Transverse colon (tissue), 4 donors: ENCODE measurements at places on chromosomes 4 and X. TPM values are rescaled to one million over a fixed set of nuclear protein-coding genes. Genes with fewer than 3 reads are reported as not detected.

GRCh38 chr4:70152088-70152487 is 1.9 kb upstream of the PRR27 start:
- no peak for DNase-seq

GRCh38 chrX:151870602-151871001 is 42.1 kb upstream of the MAGEA4 start:
- no peak for DNase-seq

Gene SLC38A5
- total RNA-seq, result 10.5 TPM

DNA sequence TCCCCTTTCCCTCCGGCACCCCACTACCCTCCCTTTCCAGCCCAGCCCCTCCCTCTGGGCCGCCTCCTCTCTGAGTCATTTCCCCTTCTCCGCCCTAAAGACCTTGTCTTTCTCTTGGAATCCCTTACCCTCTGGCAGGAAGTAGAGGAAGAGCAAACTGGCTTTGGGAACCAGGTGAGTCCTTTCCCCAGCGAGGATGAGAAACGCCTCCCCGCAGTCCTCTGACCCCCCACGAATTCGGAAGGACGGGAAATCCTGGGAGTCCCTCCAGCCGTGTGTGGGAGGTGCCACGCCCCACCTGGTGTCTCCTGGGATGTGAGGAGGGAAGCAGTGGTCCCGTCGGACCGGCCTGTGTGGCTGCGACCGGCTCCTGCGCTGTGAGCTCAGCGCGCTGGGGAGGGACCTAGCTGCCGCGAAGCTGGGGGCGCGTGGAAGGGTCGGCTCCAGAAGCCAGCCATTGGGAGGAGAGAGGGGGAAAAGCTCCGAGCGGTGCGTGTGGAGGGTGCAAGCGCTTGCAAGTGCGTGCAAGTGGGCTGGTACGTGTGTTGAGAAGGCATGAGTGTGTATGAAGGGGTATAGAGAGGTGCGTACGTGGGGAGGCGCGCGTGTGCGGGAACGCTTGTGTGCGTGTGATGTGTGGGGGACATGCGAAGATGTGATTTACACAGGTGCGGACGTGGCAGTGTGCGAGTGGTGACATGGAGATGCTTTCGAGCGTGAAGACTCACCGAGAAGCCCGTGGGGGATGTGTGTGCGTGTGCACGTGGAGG is 46.3 kb downstream of the TEX13B start:
- DNase-seq, result no peak

DNA sequence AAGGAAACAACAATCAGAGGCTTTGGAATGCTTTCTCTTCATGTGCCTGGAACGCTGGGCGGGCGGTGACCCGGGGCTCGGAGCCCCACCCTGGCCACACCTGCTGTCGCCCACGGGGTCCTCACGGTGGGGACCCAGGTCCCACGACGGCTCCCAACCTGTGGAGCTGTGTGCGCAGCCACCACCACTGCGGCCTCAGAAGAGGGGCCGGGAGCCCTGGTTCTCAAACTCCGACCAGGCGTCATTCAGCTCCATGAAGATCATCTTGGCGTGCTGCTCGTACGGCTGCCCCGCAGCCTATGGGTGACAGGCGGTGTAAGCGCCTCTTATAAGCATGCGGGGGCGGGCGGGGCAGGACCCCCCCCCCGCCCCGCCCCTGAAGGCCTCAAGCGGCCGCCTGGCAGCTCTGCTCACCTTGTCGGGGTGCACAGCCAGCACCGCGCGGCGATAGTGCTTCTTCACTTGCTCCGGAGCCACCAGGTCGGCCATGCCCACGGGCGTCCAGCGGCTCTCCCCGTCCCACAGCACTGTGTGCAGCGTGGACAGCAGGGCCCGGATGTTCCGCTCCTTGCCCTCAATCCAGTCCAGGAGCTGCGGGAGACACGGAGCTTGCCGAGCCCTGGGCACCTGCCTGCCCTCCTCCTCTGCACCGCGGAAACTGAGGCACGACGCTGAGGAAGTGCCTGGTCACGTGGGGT is 23.7 kb upstream of the CPLX1 start:
- no peak for DNase-seq
